ENCODE measurements at places on chromosomes 2 and 18.

DNA sequence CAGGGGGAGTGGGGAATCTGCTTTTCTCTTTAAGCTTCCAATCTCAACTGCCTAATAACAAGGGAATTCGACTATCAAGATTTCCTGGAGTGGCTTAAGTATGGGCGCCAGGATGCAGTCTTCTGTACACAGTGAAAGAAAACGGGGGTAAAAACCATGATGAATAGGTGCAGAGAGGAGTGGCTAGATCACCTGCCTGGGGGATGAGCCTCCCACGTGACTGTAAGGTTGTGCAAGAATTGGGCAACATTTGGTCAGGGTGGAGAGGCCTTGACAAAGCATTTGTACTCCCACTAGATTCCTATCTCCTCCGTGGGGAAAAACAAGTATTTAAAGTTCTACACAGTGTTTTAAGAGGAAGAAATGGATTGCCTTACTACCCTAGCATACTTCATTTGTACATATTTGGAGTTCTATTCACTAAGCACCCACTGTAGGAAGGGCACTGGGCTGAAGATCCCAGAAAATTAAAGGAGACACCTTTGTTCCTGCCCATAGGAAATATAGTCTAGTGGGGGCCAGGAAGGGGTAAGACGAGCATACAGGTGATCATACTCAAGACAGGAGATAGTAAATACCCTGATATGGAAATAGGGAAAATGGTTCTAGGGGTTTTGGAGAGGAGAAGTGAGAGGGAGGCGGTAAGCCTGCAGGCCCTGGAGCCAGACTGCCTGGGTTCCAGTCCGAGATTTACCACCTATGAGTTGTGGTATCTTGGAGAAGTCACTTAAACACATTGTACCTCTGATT is 29.2 kb downstream of the EPAS1 start:
- peak; percentile 53 for DNase-seq

DNA sequence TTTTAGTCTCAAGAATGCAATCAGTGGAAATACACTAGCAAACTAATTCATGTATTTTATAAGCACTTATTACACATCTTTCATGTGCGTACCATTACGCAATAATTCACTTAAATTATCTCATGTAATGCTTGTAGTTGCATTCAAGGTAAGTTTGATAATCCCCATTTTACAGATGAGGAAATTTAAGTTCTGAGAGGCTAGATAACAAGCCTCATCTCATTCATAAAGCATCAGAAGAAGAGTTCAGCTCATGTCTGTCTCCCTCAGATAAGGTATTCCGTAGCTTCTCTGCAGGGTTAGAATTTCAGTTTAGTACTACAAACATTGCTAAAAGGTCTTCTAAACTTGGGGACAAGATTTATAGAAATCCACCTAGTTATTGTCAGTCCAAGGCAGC is 47.8 kb downstream of the HNMT start:
- no peak for DNase-seq

DNA sequence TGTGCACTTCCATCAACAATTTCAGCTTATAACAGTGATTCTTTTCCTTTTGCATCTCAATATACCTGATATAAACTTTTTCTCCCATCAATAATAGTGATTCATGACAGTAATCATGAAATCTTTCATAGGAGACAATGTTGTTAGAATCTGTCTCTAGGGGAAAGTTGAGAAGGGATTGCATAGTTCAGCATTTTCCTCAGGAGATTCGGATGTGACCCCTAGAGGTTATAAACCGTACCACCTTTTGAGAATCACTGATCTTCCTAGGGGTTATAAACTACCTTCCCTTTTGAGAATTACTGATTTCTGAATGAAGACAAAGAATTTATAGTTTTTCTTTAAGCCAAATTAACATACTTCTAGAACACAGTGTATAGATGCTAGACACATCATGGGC is 53.0 kb upstream of the GALNT3 start:
- no peak for DNase-seq

GRCh38 chr18:33755931-33756560 is 178.0 kb downstream of the ASXL3 start:
- no peak for DNase-seq

DNA sequence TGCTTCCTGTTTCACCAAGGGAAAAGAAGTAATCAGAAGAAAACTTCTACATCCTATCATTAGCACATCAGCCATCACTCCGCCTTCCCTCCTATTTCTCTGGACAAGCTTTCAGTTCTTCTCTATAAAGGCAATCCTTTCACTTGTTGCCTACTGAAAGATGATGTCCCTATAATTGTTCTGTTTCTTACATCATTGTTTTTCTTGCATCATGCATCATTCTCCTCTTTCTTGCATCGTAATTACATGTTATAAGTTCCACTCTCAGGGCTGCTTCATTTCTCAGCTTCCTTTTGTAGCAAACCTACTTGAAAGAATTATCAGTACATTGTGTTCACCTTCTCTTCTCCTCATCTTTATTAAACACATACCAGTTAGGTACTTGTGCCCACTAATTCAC is 7.2 kb downstream of the SLC30A6 start:
- DNase-seq, result no peak

- DNase-seq, result no peak
Observed at GRCh38 chr2:6948677-6949351, 31.6 kb downstream of the RNF144A start.

- DNase-seq, result no peak
Observed at GRCh38 chr2:109204412-109204811, 75.4 kb downstream of the SH3RF3 start.

DNA sequence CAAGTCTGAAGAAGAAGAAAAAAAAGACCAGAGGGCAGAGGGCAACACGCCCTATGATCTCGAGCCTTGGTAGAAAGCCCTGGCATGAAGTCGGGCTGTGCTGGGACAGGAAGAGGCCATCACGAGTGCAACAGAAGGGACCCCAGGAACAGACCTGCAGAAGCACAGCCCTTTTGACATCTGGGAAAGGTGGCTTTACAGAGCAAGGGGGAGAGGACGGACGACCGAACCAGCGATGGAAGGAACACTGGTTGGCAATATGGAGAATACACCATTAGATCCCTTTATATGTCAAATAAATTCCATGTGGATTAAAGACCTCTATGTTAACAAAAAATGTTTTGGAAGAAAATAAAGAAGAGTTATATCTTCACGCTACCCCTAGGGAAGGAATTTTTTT is 10.7 kb downstream of the KIF1A start:
- DNase-seq, result no peak

GRCh38 chr18:79545255-79545654 is 134.3 kb upstream of the CTDP1 start:
- DNase-seq, result peak; percentile 27

GRCh38 chr18:61400716-61401115 is 67.5 kb downstream of the CDH20 start:
- DNase-seq, result no peak

- DNase-seq, result no peak
Observed at GRCh38 chr2:128446049-128446873, 127.6 kb upstream of the HS6ST1 start.

GRCh38 chr2:805664-806063 is 128.5 kb upstream of the TMEM18 start:
- no peak for DNase-seq

GRCh38 chr2:81734981-81735380 is 1430.4 kb upstream of the LRRTM1 start:
- no peak for DNase-seq

- no peak for DNase-seq
Observed at GRCh38 chr2:240649331-240649730, 24.1 kb downstream of the GPR35 start.

DNA sequence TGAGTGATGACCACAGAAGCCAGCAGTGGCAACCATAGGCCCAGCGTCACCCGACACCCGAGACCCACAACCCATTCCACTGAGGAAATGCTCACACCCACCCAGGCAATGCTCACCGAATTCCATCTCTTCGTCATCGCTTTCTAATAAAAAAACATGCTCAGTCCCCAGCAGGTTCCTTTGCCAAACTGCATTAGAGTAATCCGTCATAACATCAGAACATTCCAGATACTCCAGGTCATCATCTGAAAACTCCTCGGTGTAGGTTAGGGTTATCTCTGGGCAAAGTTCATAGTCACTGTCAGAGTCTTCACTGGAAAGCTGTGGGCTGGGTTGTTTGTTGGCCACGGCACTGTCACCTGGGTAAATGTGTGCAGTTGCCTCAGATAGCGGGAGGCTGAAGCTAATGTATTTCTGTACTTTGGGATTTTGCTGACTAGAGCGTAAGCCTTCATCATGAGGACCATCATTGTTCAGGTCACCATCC is 49.3 kb downstream of the ALPK2 start:
- DNase-seq, result no peak

DNA sequence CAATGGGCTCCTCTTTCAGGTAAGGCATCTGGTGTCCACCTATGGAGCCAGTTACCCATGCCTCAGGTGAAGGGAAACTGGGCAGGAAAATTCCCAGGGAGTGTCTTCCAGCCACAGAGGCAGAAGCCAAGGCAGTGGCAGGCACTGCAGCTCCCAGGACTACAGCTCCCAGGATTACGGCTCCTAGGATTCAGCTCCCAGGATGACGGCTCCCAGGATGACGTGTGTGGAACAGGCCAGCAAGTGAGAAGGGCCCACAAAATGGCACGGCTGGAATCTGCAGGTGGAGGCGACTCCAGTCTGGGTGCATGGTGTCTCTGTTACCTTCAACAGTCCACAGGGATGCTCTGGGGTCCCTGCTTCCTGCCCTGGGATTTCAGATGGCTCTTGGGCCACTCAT is 92.1 kb downstream of the PTGR3 start:
- no peak for DNase-seq

DNA sequence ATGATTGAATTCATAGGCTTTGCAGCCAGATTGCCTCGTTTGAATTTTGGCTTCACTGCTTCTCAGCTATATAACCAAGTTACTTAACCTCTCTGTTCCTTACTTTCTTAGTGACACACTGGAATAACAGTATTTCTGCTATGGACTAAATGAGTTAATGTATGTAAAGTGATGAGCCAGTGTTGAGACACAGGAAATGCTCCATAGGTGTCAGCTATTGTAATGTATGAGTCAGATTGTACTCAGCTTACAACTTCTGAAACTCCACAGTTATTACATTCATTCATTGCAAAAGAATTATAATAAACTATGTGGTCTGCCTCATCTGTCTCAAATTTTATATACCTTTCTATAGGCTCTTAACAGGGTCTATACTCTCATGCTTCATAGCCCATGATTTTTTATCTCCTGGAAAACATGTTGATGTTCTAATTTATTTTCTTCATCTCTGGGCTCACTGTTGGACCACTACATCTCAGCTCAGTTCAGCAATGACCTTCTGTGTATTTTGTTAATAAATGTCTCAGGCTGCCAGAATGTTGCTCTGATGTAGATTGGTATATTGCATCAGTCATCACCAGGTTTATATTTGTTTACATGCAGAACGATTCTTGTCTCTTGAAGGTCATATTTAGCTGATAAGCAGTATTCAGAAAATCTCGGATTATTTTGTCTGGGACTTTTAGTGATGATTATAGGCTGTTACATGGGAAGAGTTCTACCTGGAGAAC is 76.2 kb downstream of the MAP3K20 start:
- no peak for DNase-seq

DNA sequence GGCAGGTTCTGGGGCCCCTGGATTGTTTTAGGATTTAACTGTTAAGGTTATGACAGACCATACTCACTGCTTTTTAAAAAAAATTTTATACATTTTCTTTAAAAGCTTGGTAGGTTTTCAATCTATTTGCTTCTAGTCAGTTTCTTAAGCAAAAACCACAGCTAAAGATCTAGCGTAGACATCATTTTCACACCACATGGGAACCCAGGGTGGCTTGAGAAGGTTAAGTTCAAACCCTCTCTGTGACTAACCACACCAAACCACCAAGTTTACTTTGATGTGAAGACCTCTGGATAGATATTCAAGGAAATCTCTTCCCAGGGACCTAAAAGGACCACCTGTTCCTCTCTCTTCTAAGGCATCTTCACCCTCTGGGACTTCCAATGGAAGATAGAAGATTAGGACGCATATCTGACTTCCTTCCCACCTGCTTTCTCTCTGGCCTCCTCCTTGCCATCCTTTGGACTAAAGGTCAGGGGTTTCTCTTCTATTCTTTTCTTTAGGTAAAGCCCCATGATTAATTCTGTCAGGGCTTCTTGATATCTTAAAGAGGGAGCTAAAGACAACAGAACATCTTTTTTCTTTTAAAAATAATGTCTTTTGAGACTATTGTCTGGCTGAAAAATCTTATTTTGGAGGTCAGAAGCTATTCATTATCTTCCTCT is 32.3 kb downstream of the FOSL2 start:
- no peak for DNase-seq

- no peak for DNase-seq
Observed at GRCh38 chr2:188201639-188202038, 90.0 kb upstream of the GULP1 start.

DNA sequence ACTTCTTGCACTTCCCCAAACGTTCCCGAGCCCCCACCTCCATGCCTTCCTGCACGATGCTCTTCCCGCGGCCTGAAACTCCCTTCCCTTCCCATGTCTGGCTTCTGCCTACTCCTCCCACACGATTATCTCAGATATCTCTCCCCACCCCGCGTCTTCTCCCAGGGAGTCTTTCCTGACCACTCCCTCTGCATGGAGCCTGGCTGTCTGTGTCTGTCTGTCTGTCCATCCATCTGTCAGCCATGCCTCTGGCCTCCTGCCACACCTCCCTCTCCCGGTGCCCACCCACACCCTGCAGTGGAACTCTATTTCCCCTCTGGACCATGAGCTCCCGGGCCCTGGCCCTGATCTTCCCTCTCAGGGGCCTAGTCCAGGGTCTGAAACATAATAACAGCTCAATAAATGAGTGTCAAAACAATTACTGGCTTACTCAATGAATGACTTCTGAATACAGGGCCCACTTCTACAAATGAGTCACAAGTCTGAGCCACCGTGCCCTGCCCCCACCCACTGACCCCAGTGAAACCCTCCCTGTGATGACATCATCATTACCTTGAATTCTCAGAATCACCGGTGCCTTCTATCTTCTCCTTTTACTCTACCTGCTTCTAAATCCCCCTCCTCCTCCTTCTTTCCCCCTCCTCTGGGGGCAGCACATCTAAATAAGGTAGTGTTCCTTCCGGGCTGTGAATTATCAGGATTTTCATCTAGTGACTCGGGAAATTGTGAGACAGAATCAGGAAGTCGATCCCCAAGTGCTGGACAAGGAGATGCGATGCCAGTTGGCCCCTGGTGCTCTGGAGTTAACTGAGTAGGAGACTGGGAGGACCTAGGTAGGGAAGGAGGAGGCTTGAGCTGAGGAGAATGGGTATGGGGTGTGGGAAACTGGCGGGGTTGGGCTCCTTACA is 46.1 kb upstream of the PLB1 start:
- DNase-seq, result no peak

GRCh38 chr18:37270038-37270665 is 295.4 kb downstream of the CELF4 start:
- no peak for DNase-seq

- DNase-seq, result no peak
Observed at GRCh38 chr2:55047677-55048299, 2.5 kb downstream of the RTN4 start.

- DNase-seq, result peak; percentile 51
Observed at GRCh38 chr2:1771626-1772280, 27.4 kb upstream of the PXDN start.

All from lower lobe of right lung (tissue), 2 donors.